ENCODE measurements at places on chromosomes 12 and 14.

- DNase-seq, result no peak
Measured at GRCh38 chr12:23851602-23852001, 97.9 kb downstream of the SOX5 start.

- DNase-seq, result no peak
Measured at GRCh38 chr14:44163946-44164345, 343.1 kb downstream of the FSCB start.

- DNase-seq, result peak; percentile 61
Measured at GRCh38 chr14:77044783-77045237, 16.3 kb upstream of the IRF2BPL start.

DNA sequence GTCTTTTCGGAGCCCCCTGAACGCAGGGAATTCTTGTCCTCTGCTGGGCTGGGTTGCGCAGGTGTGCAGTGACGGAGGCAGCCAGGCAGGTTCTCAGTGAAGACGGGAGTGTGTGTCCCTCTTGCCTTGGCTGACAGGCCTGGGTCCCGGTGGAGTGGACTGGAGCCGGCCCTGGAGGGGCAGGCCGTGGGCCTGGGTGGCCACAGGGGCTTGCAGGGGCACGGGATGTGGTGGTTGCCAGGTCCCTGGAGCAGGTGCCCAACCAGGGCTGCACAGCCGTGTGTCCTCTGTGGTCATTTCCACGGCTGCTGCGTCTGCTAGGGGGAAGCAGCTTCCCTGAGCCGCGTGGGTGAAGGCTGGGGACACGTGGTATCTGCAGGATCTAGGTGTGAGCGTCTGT, 79.8 kb downstream of the ADGRD1 start:
- no peak for DNase-seq

GRCh38 chr14:63777024-63777423, 49.2 kb upstream of the SGPP1 start:
- DNase-seq, result peak; percentile 47

- no peak for DNase-seq
Measured at GRCh38 chr12:32249777-32250176, 143.1 kb downstream of the BICD1 start.

DNA sequence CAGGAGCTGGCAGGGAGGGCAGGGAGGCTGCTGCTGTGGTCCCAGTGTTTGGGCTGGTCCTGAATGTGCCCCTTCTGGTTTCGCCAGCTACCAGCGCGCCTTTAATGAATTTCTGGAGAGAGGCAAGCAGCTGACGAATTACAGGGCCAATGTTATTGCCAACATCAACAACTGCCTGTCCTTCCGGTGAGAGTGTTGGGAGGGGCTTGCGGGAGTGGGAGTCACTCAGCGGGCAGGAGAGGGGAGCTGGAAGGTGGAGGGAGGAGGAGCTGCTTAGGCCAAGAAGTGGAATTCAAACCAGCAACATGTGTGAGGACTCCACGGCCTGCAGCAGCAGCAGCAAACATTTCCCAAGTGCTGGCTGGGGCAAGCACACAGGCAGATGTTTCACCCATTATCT, 7.7 kb downstream of the TNFAIP2 start:
- peak; percentile 78 for DNase-seq

GRCh38 chr12:120640861-120641833, 721 bp downstream of the CABP1 start:
- DNase-seq, result peak; percentile 57

GRCh38 chr12:111818340-111818739, 23.7 kb upstream of the MAPKAPK5 start:
- DNase-seq, result no peak

- DNase-seq, result no peak
Measured at GRCh38 chr14:54166049-54166950, 209.7 kb upstream of the BMP4 start.

DNA sequence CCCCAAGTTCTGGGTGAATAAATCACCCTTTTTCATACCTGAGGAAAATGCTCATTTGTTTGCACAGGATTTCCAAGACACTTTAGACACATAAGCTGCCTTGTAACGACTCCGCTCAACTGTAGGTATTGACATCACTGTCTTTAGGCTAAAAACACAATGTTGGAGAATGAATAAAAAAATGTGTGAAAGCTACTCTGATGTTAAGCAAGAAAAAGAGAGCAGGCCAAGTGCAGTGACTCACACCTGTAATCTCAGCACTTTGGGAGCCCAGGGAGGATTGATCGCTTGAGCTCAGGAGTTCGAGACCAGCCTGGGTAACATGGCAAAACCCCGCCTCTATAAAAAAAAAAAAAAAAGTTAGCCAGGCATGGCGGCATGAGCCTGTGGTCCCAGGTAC, 11.1 kb upstream of the CIPC start:
- DNase-seq, result no peak

DNA sequence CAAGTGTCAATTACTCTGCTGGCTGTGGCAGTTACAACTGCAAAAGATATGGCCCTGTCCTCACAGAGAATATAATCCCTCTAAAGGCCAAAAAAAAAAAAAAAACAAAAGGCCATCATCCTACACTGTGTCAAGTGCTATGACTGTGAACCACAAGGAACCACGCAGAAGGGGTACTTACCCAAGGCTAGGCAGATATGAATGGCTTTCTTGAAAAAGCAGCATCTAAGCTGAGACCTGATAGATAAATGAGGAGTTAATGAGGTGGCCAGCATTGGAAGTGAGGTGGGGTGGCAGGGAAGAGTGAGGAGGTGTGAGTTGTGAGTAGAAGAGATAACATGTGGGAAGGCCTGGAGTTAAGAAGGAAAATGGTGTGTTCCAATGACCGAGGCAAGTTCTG, 16.4 kb upstream of the IL22 start:
- DNase-seq, result no peak

- DNase-seq, result no peak
Measured at GRCh38 chr14:100115236-100115635, 44.2 kb downstream of the DEGS2 start.

DNA sequence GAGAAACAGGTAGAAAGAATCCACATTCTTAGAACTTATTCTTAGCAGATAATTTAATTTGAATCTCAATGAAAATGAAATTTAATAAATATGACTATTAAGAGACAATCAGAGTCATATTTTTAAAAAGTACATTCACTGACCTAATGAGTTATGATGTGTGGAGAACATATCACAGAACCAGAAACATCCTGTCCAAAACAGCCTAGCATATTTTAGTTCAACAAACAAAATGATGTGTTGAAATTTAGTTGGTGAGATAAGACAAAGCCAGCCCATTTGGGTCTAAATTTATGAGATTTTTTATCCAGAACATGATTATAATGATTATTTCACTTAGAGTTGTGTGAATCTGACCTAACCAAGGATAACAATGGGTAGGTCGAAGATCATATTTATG, 25.8 kb downstream of the GABARAPL1 start:
- DNase-seq, result no peak

DNA sequence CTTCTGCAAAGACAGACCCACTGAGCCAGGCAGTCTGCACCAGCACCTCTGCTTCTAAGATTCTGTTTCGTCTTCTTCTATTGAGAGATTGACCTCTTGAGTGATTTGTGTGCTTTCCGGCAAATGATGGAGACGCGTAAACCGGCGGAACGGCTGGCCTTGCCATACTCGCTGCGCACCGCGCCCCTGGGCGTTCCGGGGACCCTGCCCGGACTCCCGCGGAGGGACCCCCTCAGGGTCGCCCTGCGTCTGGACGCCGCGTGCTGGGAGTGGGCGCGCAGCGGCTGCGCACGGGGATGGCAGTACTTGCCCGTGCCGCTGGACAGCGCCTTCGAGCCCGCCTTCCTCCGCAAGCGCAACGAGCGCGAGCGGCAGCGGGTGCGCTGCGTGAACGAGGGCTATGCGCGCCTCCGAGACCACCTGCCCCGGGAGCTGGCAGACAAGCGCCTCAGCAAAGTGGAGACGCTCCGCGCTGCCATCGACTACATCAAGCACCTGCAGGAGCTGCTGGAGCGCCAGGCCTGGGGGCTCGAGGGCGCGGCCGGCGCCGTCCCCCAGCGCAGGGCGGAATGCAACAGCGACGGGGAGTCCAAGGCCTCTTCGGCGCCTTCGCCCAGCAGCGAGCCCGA, 703 bp downstream of the ASCL4 start:
- DNase-seq, result no peak

DNA sequence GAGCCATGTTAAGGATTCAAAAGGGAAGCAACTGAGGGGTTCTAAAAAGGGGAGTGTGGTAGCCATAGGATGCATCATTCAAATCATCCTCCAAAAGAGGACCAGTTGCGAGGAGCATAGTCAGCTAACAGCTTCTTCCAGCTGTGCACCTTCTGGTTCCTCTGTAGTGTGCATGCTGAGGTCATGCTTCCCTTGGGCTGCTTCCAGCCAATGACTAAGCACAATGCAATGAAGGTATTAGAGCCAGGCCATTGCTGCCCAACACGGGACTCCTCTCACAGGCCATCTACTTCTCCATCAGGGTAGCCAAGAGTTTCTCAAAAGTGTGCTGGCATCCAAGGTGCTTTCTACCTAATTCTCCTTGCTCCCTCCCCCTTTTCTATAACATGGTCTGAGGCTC, 69.2 kb upstream of the ARID2 start:
- DNase-seq, result peak; percentile 51

- no peak for DNase-seq
Measured at GRCh38 chr12:132071830-132072384, 72.2 kb downstream of the DDX51 start.

- DNase-seq, result no peak
Measured at GRCh38 chr12:1939331-1939730, 20.9 kb upstream of the CACNA2D4 start.

DNA sequence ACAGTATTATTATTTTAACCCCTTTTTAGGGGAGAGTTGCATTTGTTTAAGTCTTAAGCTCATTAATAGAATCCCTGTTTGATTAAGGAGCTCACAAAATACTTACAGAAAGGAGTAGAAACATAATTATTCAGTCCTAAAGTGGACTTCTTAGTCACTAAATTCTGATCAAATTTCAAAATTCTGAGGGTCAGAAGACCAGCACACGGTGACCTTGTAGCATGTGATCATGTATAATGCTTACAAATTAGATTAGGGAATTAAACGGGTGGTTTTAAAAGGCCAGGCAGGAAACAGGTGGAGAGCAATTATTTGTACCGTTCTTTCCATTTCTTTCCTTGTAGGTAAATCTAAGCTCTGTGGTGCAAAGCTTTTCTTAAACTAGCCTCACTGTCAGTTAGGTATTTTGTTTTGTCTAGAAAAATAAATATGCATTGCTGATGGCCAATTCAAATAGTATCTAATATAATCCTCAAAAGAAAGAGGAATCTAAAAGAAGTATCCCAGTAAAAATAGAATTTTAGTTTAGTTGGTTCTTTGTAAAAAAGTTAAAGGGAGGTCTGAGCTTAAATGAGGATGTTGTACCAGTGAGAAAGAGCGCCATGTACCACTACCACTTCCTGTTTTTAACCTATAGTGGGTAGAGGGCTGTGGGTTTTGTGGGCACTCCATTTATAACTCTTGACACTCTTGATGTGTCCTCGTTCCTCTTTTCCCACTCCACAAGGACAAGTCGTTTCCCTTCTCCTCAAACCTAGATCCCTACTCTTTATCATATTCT, 51.1 kb downstream of the SLC38A1 start:
- DNase-seq, result no peak

DNA sequence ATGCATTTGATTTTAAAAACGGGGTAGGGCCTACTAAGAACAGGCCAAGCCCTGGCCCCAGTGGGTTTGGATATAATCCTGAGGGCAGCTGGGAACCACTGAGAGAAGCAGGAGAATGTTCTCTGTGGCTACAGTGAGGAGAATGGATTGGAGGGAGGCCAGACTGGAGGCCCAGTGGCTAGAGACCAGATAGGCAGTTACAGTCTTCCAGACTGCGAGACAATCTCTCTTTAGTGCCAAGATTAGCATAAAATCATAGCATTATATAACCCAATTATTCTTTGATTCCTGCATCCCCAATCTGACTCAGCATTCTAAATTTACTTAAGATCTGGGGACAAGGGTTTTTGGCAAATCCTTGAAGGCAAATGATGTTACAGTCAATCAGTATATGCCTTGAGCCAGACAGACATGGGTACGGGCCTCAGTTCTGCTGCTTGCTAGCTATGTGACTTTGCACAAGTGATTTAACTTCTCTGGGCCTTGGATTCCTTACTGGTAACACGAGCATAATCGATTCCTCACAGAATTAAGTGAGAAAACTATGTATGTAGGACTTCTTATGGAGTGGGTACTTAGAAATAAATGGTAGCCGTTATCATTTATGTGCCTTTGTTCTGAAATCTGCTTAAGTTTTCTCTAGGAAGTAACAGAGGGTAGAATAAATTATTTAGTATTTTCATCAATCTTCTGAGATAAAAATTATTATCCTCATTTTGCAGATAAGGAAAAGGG, 18.3 kb downstream of the NINJ2 start:
- DNase-seq, result no peak

- DNase-seq, result no peak
Measured at GRCh38 chr12:91211866-91212265, 29.2 kb upstream of the DCN start.

- DNase-seq, result no peak
Measured at GRCh38 chr14:22448035-22448904, 140.8 kb downstream of the DAD1 start.

GRCh38 chr12:1656902-1657301, 27.9 kb downstream of the WNT5B start:
- DNase-seq, result no peak

GRCh38 chr14:100011628-100012325, 53.4 kb upstream of the EVL start:
- no peak for DNase-seq

DNA sequence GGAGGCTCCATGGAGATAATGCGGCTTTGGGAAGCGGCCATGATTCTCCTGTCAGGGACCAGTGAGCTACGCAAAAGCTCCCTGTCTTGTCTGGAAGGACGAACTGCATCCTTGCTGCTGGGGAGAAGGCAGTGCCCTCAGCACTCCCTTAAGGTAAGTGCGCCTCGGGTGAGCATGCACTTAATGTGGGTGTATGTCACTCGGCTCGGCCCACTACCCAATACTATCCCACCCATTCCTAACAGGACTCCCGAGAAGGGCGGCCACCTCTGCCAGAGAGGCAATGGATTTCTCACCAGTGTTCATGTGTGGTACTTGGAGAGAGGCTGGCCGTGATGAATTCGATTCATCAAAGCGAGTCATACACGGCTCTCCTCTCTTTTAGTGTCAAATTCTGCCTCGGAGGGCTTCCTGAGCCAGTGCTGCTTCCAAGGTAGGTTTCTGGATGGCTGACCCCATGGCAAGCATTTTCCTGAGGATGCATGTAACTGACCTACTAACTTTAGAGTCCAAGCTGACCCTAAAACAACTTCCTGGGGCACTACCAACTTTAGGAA, 151.7 kb upstream of the RTL1 start:
- DNase-seq, result no peak

GRCh38 chr14:91346838-91347173, 70.8 kb downstream of the CCDC88C start:
- DNase-seq, result no peak

Measured in RWPE1 (cell line).